ENCODE measurements at places on chromosomes 2 and 18. TPM values are rescaled to one million over a fixed set of nuclear protein-coding genes. Genes with fewer than 3 reads are reported as not detected.

- no peak for DNase-seq
Observed at GRCh38 chr2:48856144-48856543, 100.6 kb upstream of the LHCGR start.

- DNase-seq = no peak
Observed at GRCh38 chr2:26184121-26184520, 11.2 kb downstream of the GAREM2 start.

DNA sequence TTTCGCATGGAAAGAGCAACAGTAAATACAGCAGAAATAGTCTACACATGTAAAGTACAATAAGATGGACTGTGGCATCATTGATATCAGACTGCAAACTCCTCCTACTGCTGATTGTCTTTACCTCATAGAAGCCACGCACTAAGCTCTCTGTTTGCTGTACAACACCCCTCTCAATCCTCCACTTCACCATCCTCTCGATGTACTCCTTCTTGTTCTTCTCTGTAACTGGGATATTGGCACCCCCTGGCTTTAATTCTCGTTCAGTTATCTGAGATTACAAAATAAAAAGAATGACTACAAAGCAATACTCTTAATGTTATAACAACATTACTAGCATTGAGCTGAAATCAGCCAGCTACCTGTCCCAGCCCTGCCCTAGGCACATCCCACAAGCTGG is 49.3 kb upstream of the STK17B start:
- DNase-seq = no peak

DNA sequence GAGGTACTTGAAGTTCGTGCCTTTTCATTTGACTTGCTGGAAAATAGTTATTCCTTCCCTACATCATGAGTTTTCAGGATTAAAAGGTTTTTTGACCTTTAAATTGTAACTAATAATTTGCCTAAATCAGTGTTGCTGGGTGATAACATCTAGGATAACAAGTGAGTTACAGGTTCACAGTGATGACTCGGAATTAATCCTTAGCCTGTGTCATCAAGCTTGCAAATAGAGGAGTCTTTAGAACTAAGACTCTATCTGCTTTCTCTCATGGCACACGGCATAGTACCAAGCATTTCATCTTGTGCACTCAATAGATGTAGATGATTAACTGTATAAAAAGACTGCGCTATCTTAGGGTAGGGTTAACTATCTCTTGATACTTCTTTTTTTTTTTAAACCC is 79.5 kb downstream of the CAMKMT start:
- no peak for DNase-seq

DNA sequence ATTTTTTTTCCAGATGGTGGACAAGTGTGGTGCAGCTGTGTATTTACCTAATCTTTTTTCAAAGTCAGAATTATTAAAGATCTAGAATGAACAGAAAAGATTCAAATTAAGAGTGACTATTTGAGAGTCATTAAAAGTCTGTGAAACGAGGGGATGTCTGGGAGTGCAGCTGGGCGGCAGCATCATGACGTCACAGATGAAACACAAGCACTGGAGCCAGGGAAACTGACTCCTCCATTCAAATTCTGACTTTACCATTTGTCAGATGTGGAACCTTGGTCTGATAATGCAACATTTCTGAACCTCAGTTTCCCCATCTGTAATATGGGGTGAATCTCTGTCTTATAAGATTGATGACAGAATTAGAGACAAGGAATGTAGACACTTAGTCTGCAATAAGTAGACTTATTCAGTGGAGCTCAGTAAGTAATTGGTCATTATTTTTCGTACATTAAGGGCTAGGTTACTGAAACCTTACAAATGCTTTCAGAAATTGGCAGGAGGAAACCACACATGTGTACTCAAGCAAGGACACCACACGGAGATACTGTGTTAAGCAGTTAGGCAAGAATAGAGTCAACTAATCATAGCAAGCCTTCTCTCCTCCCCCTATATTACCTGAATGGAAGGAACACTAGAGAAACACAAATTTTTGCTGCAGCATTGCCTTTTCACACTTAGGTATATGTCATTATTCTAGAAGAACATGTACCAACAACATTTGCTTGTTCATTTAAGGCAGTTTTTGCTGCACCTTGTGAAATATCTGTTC is 27.8 kb upstream of the CXXC1 start:
- DNase-seq = no peak

DNA sequence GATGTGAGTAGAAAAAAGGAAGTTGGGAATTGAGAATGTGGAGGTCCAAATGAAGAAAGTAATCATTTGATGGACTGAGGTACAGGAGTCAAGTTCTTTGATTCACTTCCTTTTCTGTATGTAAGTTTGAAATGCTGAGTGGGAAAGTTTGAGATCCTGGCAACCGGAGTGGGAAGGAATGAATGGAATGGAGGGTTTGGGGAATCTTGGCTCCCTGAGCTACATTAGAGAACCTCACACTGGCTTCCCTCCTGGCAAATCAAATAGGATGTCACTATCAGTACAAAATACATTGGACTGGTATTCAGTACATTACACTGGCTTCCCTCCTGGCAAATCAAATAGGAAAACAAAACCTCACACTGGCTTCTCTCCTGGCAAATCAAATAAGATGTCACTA is 9.8 kb upstream of the RNF138 start:
- DNase-seq = no peak

DNA sequence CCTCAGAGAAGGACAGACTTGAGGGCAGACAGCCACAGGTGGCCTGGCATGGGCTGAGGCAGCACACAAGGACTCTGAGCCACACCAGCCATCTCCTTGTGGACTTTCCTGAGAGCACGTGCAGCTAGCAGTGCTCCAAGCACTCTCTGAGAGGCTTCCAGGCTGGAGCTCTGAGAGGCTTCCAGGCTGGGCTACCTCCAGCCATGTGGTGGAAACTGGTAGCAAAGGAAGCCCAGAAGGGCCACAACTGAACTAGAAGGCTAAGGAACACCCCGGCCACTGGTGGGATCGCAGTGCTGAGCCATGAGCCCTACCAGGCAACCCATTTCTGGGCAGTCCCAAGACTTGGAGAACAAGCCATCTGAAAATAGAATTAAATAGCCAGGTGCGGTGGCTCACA is 39.5 kb downstream of the BCL11A start:
- no peak for DNase-seq

- peak; percentile 20 for DNase-seq
Observed at GRCh38 chr2:156999661-157000060, 257.8 kb upstream of the GALNT5 start.

GRCh38 chr2:241850544-241851324 is 8.0 kb downstream of the PDCD1 start:
- DNase-seq = no peak

GRCh38 chr18:22831441-22831904 is 101.7 kb upstream of the RBBP8 start:
- peak; percentile 69 for DNase-seq

GRCh38 chr18:9653390-9653789 is 39.0 kb upstream of the PPP4R1 start:
- no peak for DNase-seq

DNA sequence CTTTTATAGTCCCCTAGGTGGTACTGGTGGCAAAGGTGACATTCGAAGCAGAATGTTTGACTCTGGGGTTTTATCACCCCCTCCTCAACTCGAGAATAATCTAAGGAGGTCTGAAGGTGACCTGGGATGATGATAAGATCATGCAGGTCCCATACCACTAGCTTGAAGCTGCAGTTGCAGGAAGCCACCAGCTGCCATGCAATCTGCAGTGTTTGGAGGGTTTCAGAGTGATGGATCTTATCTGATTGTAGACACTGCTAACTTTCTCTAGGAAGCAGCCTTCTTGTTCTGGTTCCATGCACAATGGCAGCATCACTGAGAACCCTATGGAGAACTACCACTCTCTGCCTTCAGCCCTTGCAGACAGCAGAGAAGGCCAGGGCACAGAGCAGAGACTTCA is 59.4 kb upstream of the LRPPRC start:
- DNase-seq = no peak

GRCh38 chr18:31243740-31244512 is 74.0 kb upstream of the DSG1 start:
- DNase-seq = no peak

- peak; percentile 72 for DNase-seq
Observed at GRCh38 chr2:121272596-121272995, 12.4 kb downstream of the TFCP2L1 start.

Gene SH3BP4
- total RNA-seq = 45.9 TPM

Gene DLGAP1
- total RNA-seq = not detected

Gene KLHL41
- total RNA-seq = 0.18 TPM

Gene KCNK3
- total RNA-seq = not detected

Gene FRZB
- total RNA-seq = not detected

Gene AKAIN1
- total RNA-seq = not detected

Gene ORC4
- total RNA-seq = 26.9 TPM

Gene SERPINB4
- not detected for total RNA-seq

Measured in foreskin keratinocyte (primary cell).